Right kidney (tissue), 9 donors: ENCODE measurements at places on chromosomes 16 and 17.

DNA sequence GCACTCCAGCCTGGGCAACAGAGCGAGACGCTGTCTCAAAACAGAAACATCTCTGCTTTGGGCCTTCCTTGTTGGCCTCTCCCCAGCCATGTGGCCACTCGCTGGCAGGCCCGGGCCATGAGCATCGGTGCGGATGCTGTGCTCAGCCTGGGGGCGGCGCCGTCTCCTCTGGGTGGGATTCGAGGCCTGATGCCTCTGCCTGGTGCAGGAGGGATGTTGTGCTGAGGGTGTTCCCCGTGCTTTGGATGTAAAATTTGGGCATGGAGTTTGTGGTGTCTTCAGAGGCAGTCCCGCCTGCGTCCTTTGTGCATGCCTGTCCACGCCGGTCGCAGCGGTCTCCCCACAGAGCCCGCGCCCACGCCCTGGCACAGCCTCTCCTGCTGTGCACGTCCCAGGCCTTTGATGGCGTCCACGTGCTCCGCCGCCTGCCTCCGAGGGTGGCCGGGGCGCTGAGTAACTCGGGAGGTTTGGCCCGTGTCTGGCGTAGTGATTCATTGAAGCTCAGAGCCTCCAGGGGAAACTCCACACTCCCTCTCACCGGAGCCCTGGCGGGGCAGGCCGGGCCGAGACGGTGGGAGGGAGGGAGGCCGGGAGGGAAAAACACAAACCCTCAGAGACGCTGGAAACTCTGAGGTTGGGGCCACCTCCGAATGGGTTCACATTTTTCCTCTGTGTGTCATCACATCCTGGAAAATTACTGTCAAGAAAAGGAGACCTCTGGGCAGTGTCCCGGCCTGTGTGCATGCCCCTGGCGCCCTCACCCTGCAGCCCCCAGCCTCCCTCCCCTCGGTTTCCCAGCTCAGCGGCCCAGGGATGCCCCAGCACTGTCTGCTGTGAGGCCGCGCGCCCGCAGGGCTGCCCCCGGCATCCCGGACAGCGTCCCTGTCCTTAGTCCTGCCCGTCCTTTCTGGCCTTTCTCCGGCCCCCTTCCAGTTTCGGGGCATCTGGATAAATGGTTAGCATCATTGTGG lies 19.0 kb downstream of the CENPX start:
- peak; percentile 45 for DNase-seq

DNA sequence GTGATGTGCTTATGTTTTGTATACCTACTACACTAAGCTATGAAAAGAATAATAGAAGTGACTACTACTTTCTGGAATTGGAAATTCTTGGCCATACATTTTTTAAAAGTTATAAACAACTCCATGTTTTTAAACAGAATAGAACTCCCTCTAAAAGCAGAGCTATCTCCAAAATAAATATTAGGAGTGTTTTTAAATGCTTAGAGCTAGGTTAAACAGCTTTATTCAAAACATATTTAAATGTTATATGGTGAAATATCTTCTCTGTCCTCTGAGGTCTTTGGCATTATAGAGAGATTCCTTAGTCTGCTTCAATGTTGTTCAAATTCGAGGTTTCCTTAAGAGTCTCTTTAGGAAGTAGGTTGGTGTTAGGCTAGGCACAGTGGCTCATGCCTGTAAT lies 22.9 kb upstream of the PSMC5 start:
- no peak for DNase-seq

DNA sequence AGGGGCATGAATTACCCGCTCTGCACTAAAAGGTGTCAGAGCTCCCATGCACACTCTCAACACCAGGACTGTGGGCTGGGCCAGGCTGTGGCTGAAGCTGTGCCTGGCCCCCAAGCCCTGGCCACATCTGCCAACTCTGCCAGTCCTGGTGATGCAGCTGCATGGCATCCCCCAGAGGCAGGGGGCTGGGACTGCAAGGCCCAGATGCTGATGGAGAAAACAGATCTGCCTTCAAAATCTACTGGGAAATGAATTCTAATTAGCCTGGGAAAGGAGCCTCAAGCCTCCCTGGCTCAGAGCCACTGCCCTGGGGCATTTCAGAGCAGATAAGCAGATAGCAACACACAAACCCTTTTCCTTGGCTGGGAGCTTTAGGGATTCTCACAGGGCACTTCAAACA lies 3.4 kb downstream of the CHST6 start:
- no peak for DNase-seq

DNA sequence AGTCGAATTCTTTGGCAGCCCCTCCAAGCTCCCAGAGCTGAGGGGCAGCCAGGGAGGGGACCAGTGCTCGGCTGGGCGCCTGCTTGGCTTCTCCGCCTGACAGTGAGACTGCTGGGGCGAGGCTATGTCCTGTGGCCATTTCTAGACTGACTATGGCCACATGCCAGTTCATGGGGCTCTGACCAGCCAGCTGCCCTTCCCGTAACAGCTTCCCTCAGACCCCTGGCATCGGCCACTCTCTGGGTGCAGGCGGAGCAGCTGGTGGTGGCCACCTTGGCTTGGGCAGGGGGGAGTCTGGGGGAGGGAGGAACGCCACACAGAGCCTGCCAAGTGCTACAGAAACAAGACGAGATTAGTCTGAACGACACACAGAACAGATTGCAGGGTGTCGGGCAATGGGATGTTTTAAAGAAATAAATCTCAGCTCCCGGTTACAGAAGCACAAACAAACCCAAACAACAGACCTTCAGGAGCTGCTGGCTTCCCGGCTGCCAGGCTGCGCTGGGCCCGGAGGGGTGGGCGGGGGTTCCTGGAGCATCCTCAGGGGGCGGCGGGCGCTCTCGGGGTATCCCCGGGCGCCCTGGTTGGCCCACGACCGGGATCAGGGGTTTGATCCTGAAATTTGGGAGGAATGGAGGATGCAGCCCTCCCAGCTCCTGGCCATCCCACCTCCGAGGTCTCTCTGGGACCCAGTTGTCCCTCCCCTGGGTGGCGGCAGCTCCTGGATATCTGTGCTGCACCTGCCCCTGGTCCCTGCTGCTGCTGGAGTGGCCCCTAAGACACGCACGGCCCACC lies 34.5 kb downstream of the TBC1D16 start:
- DNase-seq: no peak

DNA sequence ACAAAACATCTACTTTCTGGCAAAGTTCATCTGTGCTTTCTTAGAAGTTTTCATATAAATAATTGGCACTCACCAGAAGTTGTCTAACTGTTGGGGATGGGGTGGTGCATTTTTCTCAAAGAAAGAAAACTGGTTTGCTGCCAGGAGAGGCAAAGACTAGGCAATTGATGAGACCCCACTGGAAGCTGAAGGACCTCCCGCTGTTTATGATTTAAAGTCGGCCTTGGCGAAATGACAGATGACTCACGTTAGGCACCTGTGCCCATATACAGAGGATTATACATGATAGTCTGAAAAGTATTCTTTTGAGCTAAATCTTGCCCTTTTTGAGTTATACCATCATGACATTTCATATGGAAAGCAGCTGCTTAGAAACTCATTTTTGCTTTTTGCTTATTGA lies 193.0 kb upstream of the ZFHX3 start:
- DNase-seq: no peak

DNA sequence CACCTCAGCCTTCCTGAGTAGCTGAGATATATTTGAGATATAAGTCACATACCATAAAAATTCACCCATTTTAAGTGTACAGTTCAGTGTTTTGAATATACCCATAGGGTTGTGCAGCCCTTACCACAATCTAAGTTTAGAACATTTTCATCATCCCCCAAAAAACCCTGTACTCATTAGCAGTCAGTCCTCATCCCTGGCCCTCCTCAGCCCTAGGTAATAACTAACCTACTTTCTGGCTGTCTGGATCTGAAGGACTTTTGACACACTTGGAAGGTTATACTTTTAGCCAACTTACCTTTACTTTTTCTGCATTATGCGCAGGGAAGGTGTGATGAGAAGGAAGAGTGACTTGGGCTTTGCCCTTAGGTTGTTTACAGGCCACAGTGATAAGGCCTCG lies 4.0 kb upstream of the PLEKHG4 start:
- DNase-seq: no peak

DNA sequence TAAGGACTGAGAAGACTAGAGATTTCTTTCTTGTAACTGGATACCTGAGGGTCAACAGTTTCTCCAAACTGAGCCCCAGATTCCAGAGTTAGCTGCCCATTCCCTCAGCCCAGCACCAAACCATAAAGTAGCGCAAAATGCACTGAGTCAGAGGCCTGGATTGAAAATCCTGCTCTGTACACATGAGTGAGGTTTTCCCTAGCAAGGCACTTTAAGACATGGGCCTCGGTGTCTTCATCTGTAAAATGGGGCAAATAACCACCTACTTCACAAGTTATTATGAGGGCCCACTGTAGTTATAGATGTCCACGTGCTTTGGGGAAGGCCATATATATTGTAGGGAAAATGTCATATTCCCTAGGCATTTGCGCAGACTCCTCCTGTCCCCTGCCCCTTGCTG lies 10.3 kb upstream of the DLX4 start:
- no peak for DNase-seq

GRCh38 chr16:14511800-14512135 lies 118.3 kb downstream of the PARN start:
- no peak for DNase-seq

GRCh38 chr17:64412944-64413381 lies 22.3 kb upstream of the PECAM1 start:
- DNase-seq: no peak

DNA sequence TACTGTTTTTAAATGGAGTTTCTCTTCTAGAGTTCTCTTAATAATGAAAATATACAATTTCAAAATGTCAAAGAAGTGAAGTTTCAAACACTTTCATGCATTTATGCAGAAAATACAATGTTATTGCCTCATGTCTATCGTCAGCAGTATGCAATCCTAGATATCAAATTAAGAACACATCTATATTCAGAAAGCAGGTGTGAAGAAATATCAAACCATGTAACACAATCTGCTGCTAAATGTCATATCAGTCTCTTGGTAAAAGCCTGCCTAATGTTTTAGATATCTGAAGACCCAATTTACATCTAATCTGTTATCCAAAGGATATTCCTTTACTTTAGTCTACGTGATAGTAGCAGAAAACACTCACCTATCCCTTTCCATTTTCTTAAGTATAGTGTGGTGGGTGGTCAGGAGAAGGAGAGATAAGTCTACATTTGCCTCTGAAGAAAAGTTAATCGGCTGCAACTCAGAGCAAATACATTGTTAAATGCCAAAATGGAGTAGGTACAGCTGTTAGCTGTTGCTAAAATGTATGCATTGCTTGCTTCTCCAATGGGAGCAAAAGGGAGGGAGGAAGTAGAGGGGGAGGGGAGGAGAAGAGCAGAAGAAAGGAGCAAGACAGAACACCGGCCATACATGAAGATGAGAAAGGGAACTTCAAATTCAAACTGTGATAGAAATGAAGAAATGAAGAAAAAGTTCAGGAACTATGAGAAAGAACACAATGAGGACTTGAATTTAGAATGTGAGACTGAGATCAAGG lies 64.9 kb downstream of the ITFG1 start:
- DNase-seq: no peak

DNA sequence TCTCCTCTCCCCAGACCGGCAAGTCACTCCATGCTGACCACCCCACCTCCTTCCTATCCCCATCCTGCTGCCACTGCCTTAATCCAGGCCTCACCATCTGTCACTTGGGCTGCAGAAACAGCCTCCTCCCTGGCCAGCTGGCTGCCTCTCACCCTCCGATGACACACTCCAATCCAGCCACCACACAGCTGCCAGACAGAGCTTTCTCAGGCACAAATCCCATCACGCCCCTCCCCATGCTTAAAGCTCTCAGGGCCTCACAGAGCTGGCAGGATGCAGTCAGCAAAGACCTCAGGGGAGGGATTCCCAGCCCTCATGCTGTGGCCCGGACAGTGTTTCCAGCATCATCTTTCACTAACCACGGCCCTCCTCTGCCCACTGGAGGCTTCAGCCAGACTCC lies 13.7 kb downstream of the CAMKK1 start:
- DNase-seq: no peak

GRCh38 chr17:4497101-4497824 lies 1.4 kb upstream of the SPNS2 start:
- DNase-seq: peak; percentile 52

DNA sequence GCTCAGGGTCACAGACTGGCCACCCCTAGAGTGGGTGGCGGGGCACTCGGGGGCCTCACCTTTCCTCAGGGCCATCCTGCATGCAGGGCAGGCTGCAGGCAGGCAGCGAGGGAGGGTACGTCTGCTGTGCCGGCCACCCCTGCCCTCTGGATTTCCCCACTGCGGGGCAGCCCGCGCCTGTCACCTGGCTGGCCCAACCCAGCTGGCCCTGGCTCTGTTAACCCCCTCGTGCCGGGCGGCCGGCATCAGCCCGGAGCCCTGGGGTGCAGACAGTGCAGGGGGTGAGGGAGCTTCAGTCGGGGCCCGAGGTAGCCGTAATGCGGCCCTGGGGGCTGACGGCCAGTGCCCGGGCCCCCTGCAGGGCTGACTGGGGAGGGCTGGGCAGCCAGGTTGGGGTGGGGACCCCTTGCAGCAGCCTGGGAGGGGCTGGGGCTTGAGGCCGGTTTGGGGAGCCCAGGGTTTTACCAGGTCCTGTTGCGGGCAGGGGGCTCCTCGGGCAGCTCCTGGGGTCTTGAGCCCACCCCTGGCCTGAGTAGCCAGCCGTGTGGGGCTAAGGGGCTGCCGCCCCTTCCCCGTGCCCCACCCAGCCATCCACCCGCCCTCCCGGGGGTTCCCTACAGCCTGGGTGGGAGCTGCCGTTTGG lies at the start of gene IGFALS:
IGFALS (minus strand) TSS at position 128 of the 643 bp plus-strand sequence; CDS start at position 75, 53 bp downstream.
- DNase-seq: no peak

DNA sequence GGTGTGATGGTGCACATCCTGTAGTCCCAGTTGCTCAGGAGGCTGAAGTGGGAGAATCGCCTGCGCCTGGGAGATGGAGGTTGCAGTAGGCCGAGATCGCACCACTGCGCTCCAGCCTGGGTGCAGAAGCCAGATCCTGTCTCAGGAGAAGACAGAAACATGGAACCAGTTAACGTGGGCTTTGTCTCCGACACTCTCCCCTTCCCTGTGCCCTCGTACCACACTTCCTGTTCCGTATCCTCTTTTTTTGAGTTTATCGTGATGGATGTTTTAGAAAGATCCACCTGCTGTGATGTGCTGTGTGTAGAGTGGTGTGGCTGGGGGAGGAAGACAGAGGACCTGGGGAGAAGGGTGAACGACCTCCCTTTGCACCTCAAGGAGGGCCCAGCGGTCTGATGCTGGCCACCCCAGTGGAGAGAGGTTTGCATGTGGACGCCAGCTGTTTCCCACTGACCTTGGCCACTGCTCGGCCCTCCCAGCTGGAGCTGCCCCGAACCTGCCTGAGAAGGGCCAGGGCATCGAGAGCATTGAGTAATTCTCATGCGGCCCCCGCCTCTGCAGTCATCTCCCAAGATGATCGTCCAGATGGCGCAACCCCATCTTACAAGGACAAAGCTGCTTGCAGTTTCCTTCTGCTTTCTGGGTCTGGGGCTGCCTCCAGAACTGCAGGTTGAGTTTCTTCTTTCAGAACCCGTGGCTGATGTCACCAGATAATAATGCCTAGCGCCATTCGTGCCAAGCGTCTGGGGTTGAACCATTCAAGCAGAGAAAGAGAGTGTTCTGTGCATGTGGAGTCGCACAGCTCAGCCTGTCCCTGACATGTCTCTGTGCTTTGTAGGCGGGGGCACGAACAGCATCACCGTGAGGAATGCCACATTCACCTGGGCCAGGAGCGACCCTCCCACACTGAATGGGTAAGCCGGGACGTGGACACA lies 126.3 kb downstream of the ABCC1 start:
- DNase-seq: no peak

GRCh38 chr17:67013891-67014290 lies 30.5 kb upstream of the CACNG1 start:
- DNase-seq: no peak

GRCh38 chr16:65641762-65642289 lies 520.0 kb upstream of the CDH11 start:
- no peak for DNase-seq

GRCh38 chr17:62614142-62614541 lies 13.3 kb upstream of the MRC2 start:
- no peak for DNase-seq
